ENCODE measurements at places on chromosomes 3 and 15. TPM values are rescaled to one million over a fixed set of nuclear protein-coding genes. Genes with fewer than 3 reads are reported as not detected.

Gene TTC21A
- 8.3 TPM for total RNA-seq

Gene ZNF774
- total RNA-seq = 2.1 TPM

Gene FANCD2OS
- total RNA-seq = not detected

Gene ENTPD3
- total RNA-seq = not detected

Gene RPL32
- total RNA-seq = 1,893 TPM

Gene SYNPR
- not detected for total RNA-seq

Gene ATR
- 40.0 TPM for total RNA-seq

Gene ZSCAN29
- 34.7 TPM for total RNA-seq

DNA sequence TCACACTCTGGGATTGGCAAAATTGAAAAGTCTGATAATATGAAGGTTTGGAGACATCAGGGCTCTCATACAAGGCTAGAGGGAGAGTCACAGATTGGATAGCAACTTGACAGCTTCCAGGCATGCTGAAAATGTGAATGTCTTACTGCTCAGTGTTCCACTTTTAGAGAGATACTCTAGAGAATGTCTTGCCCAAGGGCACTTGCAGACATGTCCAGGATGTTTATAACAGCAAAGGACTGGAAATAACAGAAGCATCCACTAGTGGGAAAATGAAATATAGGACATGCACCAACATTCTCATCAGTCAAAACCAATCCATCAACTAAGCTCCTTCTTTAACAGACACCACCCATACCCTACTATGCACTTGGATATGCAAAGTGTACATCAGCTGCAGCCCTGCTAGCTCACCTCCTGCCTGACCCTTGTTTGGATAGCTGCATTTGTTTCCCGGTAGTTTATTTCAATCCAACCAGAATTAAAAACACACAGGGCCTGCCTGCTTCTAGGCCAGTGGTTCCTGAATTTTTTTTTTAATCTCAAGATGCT, 101.6 kb upstream of the ARHGEF3 start:
- H3K4me3 ChIP-seq = no peak overlapping the region
- no peaks in the 10 kb centered on the region for H3K27me3 ChIP-seq
- no peak for DNase-seq
- H3K36me3 ChIP-seq = peaks cover 39% of the 10 kb centered on the region

DNA sequence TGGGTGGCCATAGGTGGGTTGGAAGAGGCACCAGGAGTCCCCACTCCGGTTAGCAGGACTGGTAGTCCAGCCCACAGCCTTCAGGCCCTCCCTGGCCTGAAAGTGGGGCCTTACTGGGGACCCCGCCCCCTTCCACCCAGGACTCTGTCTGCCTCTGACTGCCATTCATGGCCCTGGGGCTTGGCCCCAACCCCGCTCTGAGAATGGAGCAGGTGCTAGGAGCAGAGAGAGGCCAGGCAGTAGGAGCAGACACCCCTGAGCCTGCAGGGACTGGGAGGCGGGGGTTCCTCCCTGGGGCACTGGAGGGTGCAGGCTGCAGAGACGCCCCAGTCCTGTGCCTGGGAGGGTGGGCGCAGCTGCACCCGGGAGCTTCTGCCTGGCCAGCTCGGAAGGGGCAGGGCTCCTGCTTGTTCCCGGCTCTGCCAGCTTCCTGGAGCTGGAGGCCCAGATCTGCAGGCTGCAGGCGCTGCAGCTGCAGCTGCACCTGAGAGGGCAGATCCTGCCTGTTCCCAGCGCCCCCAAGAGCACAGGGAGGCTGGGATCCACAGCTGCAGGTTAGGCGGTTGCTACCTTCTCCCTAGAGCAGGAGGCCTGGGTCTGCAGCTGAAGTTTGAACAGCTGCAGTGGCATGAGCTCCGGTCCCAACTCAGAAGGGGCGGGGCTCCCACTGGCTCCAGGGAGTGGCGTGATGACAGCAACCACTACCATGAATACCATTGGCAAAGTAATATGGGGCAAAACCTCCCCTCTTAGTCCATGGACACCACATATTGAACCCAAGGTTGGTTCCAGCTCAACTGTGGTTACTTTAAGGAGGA, 194.7 kb downstream of the SQOR start:
- no peak overlapping the region for H3K4me3 ChIP-seq
- no peaks in the 10 kb centered on the region for H3K36me3 ChIP-seq
- H3K27ac ChIP-seq = no peak overlapping the region
- H3K4me1 ChIP-seq = no peaks in the 10 kb centered on the region

DNA sequence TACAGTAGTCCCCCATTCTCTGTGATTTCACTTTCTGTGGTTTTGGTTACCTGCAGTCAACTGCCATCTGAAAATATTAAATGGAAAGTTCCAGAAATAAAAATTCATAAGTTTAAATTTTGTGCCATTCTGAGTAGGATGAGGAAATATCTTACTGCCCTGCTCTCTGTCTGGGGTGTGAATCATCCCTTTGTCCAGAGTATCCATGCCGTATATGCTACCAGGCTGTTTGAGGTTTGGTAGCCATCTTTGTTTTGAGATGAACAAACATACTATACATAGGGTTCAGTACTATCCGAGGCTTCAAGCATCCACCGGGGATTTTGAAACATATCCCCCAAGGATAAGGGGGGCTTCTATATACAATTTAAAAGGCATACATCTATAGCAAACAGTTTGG, 16.3 kb upstream of the FEM1B start:
- H3K27me3 ChIP-seq = peaks cover 40% of the 10 kb centered on the region
- H3K4me1 ChIP-seq = peaks cover 2% of the 10 kb centered on the region
- H3K36me3 ChIP-seq = no peaks in the 10 kb centered on the region
- no peak for DNase-seq

DNA sequence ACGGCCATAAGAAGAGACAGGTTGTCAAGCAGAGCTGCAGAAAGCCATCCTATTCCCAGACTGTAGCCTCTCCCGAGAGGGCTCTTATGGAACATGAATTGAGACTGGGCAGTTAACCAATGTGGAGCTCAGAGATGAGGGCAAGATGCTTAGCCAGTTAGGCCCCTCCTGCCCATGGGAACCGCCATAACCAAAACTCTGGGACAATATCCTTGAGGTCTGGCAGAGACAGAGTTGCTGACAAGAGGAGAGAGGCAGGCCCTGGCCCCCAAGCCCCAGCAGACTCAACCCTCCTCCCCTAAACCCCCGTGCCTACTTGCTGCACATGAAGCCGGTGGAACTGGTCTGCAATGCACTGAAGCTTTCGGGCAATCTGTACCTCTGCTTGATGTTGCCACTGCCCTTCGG, 4.8 kb downstream of the BMF start:
- H3K27ac ChIP-seq = no peak overlapping the region
- DNase-seq = no peak
- H3K36me3 ChIP-seq = no peaks in the 10 kb centered on the region
- H3K4me3 ChIP-seq = no peak overlapping the region
- peaks cover 3% of the 10 kb centered on the region for H3K27me3 ChIP-seq

DNA sequence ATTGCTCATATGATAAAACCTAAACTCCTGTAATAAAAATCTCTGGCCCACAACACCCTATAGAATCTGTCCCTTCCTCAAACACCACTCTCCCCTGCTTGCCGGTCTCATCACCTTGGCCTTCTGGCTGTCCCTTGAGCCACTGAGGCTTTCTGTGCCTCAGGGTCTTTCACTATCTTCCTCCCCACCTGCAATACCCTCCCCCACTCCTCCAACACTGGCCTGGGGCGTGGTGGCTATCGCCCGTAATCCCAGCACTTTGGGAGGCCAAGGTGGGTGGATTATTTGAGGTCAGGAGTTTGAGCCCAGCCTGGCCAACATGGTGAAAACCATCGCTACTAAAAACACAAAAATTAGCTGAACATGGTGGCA, 3.3 kb upstream of the CSK start:
- no peak for DNase-seq
- H3K4me1 ChIP-seq = peaks cover 61% of the 10 kb centered on the region
- peak overlapping the region; percentile 92 for H3K27ac ChIP-seq
- H3K4me3 ChIP-seq = no peak overlapping the region
- H3K36me3 ChIP-seq = peaks cover 4% of the 10 kb centered on the region

DNA sequence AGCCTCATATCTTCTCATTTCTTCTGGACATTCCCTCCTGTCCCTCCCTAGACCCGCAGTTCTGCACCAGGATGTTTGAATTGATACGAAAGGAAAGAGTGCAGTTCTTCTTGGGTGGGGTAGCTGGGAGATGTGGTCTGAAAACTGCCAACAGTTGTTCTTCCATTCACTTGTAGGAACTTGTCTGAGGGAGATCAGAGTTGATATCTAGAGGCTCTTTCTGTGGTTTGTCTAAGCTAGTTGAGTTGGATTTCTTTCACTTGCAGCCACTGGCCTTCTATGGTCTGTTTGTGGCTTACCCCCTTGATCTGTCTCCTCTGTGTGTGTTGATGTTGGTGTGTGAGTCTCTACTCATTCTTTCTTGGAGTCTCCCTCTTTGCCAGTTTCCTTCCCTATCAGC, 42.5 kb upstream of the PIK3CB start:
- no peak overlapping the region for H3K4me3 ChIP-seq
- H3K27me3 ChIP-seq = no peaks in the 10 kb centered on the region
- no peak overlapping the region for H3K27ac ChIP-seq
- H3K4me1 ChIP-seq = peaks cover 12% of the 10 kb centered on the region
- H3K36me3 ChIP-seq = peaks cover 7% of the 10 kb centered on the region

DNA sequence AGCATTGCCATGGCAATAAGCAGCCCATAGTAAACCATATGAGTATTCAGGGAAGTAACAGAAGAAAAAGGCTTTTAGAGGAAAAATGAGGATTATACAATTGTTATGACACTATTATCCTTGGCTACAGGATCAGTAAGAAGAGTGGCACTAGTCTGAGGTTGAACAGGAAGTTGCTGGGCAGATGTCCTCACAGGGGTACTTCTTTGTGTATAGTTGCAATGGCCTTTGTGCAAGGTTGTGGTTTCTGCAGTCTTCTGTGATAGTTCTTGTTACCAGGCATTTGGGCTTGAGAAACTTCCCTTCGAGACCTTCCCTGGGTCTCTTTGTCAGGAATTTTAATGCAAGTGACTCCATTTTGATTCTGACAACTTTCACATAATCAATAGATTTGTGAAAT, 100.6 kb upstream of the ATP11B start:
- no peaks in the 10 kb centered on the region for H3K36me3 ChIP-seq
- H3K4me1 ChIP-seq = no peaks in the 10 kb centered on the region
- no peak for DNase-seq
- H3K27ac ChIP-seq = no peak overlapping the region
- H3K4me3 ChIP-seq = no peak overlapping the region
